Activated naive CD4-positive, alpha-beta T cell treated with anti-CD3 and anti-CD28 coated beads, Interleukin-2, amount 10 ng/mL, durations not matched to agents 7 days and 5 days (primary cell): ENCODE measurements at places on chromosomes 1 and 21.

DNA sequence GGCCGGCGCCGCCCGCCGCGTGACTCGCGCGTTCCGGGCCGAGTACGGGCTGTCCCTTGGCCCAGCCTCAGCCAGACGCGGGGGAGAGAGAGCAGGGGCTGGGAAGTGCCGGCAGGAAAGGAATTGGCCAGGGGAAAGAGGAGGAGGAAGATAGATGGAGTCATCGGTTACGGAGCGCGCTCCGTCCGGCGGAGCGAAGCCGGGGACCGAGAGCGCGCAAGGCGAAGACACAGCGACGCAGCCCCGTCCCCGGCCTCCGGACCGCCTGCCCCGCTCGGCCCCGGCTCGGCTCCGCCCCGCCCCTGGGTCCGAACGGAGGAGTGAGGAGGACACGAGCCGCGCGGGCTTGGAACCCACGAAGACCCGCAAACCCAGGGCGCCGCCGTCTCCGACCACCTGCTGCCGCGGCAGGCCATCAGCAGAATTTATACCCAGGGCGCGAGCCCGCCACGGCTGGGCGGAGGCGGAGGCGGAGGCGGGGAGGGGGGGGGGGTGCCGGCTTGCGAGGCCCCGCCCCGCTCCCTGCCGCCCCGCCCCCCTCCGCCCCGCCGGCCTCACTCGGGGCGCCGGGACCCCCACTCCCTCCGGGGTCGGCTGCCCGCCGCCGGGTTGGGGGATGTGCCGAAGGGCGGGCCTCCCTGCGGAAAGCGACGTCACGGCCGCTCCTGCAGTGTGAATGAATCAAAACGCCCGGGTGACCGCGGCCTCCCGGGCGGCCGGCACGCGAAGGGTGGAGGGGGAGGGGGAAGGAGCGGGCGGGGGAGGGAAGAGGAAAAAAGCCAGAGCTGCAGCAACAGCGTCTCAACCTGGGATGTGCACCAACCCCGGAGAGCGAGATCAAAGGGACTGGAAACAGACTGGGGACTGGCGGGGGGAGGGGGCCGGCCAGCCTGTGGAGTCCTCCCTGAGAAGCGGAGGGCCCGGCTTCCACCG lies at the start of gene LHX4:
Gene LHX4 (plus strand): TSS at position 782 of the 933 bp plus-strand sequence. CDS start 266 bp downstream, outside the sequence.
- DNase-seq, result peak; percentile 55

DNA sequence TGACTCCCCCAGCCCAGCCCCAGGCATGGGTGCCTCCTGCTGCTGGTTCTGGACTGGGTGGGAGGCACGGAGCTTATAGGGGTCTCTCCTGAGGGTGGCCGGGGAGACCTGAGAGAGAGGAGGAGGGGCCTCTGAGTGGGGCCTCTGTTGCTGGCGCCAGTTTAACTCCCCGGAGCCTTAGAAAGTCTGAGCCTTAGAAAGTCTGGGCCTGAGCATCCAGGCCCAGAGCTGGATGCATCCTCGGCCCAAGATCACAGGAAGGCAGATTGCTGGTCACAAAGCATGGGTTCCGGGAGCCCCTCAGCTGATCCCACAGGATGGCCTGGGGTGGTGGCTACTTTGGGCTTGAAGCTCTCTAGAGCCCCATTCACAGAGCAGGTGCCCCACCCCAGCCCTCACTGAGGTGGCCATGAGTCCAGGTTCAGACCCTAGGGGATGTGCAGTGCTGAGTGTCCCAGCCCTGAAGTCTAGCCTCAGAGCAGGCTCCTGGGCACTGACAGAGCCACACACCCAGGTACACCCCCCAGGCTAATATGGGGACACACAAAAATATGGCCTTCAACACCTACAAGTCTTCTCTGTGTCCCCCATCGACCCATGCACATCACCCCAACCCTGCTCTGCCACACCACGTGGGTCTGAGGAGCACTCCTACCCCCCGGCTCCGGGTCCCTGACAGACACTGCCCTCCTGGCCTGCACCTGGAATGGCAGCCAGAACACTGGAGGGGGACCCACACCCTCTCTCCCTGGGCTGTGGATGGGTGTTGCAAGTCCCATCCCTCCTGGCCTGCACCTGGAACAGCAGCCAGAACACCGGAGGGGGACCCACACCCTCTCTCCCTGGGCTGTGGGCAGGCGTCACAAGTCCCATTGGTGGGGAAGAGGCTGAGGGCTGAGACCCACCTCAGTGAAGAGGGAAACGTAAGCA lies 9.7 kb downstream of the PLA2G2F start:
- DNase-seq, result peak; percentile 18

- no peak for DNase-seq
Observed at GRCh38 chr1:82220754-82221153, 420.0 kb downstream of the ADGRL2 start.

DNA sequence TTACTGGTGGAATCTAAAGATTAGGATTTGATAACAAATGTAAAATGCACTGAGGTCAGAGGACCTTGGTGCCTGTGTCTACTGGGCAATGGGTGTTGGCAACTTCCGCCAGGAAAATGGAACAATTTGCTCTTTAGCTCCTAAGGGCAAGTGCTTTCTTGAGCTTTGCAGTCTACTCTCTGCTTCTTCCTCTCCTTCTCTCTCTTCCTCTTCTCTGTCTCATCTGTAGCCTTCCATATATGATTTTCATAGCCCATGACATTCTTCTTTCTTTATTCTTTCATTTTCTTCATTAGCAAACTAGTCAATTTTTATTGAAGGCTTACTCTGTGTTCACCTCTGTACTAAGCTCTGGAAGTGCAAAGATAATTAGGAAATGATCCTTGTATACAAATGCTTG lies 35.5 kb downstream of the OVGP1 start:
- no peak for DNase-seq

GRCh38 chr1:53685272-53686051 lies 53.5 kb downstream of the GLIS1 start:
- DNase-seq, result no peak

DNA sequence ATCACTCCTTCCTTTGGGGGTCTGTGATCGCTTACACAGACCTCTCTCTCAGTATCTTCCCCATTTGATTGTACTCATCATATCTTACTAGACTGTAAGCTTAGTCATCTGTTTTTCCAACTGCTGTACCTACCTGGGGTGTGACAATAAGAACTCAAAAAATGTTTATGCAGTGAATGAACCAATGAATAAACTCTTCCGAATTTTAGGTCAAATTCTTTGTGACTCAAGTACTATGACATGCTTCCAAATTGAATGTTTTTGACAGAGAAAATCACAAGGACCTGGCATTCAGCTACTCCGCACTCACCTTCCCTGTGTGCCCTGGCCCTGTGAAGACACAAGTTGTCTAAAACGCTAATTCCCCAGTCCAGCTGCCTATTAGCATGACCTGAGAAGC lies 42.1 kb downstream of the TMCO4 start:
- DNase-seq, result no peak

GRCh38 chr1:53627666-53628065 lies 111.3 kb downstream of the GLIS1 start:
- DNase-seq, result no peak

GRCh38 chr1:59212706-59213105 lies 84.2 kb upstream of the FGGY start:
- no peak for DNase-seq

DNA sequence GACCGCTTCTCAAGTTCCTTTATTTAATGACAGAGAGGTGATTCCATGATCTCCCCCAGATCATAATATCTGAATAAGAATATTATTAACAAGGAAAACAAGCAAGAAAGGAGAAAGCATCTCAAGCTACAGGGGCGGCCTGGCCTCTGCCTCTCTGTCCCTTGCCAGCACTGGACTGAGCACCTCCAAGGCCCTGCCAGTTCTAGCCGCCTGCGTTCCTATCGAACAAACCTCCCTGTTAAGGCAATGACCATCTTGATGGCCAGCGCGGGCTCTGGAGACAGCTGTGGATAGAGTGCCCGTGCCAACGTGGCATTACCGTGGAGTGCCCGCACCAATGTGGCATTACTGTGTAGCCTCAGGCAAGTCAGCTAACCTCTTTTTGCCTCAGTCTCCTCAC lies 84.8 kb downstream of the NPHP4 start:
- no peak for DNase-seq

- no peak for DNase-seq
Observed at GRCh38 chr1:115539061-115539460, 102.7 kb upstream of the VANGL1 start.

GRCh38 chr1:199573047-199573446 lies 454.5 kb upstream of the NR5A2 start:
- DNase-seq, result no peak

- DNase-seq, result no peak
Observed at GRCh38 chr1:178999061-178999460, 26.6 kb upstream of the FAM20B start.

- DNase-seq, result no peak
Observed at GRCh38 chr21:37821092-37821491, 95.2 kb downstream of the KCNJ6 start.
